ENCODE measurements at places on chromosomes 7 and 10.

DNA sequence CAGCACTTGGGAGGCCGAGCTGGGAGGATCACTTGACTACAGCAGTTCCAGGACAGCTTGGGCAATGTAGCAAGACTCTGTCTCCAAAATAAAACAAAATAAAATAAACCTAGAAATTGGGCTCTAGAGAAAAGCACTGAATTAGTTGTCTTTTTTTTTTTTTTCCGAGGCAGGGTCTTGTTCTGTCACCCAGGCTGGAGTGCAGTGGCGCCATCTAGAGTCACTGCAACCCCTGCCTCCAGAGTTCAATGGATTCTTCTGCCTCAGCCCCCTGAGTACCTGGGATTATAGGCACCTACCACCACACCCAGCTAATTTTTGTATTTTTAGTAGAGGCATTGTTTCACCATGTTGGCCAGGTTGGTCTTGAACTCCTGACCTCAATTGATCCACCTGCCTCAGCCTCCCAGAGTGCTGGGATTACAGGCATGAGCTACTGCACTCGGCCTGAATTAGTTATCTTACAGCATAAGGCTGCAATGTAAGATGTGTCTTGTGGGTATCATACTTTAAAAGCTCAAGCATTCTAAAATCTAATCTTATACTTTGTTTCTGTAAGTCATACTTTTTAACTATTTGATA lies 12.8 kb downstream of the MEIG1 start:
- peak; percentile 37 for DNase-seq

DNA sequence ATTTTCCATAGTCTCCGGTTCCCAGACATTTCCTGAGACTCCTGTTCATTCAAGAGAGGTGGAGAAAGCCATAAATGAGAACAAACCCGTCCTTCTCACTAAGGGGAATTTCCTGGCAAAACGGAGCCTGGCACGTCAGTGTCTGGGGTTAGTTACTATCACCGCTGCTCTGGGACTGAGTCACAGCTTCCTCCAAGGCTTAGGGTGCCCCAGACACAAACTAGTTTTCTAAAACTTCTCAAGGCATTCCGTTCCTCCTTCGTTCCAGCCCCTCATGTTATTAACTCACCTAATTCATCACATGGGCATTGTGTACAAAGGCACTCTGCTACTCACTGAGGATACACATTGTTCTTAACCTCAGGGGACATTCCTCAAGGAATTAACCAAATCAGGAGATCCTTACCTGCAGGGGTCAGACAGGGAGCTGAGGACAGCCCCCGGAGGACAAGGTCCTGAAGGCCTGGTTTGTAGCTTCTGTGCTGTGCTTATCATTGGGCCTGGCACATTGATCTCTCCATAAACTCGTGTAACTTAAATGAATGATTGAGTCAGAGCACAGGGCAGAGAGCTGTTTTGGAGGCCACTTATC lies 103.0 kb upstream of the KLF6 start:
- no peak for DNase-seq

- no peak for DNase-seq
These were observed 23.0 kb upstream of the EGFR start for GRCh38 chr7:54995610-54996363.

- no peak for DNase-seq
These were observed 51.2 kb upstream of the ABI1 start for GRCh38 chr10:26911811-26912461.

DNA sequence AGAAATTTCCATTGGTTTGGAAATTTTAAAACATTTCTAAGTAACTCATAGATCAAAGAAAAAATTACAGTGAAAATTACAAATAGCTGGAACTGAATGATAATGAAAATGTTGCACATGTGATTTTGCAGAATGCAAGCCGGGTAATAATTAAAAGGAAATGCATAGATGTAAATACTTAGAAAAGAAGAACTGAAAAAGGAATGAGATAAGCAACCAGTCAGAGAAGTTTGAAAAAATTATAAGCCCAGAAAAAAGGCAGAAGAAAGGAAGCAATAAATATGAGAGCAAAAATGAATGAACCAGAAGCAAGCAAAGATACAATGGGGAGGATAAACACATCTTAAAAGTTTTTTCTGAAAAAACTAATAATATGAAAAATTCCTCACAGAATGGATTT lies 3.2 kb upstream of the TMEM273 start:
- no peak for DNase-seq

GRCh38 chr7:156554488-156554887 lies 86.1 kb upstream of the RNF32 start:
- no peak for DNase-seq

DNA sequence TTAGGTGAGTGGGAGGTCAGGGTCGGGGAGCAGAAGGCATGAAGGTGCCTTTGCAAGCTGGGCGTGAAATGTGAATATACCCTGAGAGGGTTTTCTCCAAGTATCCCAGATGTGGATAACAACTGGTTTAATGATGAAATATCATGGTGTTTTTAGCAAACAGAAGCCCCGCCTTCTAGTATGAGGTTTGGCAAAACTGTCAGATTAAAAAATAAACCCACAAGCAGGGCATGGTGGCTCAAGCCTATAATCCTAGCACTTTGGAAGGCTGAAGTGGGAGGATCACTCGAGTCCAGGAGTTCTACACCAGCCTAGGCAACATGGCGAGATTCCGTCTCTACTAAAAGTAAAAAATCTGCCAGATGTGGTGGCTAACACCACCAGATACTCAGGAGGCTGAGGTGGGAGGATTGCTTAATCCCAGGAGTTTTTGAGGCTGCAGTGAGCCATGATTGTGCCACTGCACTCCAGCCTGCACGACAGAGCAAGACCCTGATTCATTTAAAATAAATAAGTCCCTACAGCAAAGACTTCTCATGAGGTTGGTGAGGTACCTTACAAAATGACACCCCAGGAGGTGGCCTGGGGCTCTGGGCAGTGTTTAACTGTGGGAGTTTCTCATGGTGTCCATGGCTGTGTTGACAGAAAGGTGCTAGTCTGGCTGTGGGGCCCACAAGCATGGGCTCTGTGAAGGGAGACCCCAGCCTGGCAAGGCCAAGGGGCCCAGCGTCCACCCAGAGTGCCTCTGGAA lies 6.7 kb upstream of the PWWP2B start:
- DNase-seq = no peak

- no peak for DNase-seq
These were observed 371.4 kb downstream of the DNAJB6 start for GRCh38 chr7:157707983-157708918.

GRCh38 chr7:106124186-106124585 lies 12.1 kb upstream of the SYPL1 start:
- no peak for DNase-seq

- DNase-seq = no peak
These were observed 379.2 kb upstream of the GHITM start for GRCh38 chr10:83760142-83760541.

DNA sequence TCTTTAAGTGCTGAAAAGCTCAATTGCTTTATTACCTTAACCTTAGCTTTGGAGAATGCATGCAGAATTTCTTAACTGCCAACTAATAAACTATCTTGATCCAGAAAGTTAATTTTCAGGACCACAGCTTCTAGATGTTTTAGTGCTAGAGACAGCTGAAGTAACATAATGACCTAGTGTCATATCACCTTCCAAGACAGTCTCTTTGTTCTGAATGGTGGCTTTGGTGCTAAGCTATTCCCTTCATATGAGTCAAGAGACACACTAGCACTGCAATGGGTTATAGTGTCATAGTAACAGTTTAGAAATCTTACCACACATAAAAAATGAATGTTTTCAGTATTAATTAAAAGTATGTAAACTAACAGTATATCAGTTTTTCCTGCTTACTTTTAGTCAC lies 115.4 kb upstream of the LRRN3 start:
- no peak for DNase-seq

DNA sequence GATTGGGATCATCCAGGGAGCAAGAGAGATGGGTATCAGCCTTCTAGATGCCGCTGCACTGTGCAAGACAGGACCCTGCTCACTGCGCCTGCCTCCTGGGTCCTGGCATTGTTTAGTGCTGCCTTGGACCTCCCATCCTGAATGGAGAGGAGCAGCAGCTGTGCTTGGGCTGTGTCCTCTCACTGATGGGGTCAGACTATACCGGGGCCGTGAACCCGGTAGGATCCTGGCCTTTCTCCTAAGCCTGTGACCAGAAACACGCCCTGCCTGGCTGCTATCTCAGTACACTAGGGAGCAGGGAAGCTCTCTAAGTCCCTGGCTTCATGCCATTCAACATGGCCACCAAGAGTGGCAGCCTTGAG lies 309.4 kb upstream of the ZNF32 start:
- no peak for DNase-seq

DNA sequence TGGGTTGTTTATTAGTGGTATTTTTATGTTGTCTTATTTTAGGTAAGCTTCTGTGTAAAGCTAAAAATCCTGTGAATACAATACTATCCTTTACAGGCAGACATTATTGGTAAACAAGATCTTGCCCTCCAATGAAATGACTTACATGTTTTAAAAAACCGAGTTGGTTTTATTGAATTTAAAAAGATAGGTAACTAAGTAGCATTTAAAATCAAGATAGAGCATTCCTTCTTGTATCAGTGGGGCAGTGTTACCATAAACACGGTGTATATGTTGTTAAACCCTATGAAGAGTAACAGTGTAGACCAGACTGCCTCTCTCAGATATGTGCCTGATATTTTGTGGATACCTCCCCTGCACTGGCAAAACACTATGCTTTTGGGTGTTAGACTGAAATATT lies 81.0 kb downstream of the SNX10 start:
- no peak for DNase-seq

- no peak for DNase-seq
These were observed 215.9 kb downstream of the RAB11FIP2 start for GRCh38 chr10:117830787-117831212.

GRCh38 chr7:81515009-81515408 lies 254.8 kb downstream of the HGF start:
- DNase-seq = no peak

DNA sequence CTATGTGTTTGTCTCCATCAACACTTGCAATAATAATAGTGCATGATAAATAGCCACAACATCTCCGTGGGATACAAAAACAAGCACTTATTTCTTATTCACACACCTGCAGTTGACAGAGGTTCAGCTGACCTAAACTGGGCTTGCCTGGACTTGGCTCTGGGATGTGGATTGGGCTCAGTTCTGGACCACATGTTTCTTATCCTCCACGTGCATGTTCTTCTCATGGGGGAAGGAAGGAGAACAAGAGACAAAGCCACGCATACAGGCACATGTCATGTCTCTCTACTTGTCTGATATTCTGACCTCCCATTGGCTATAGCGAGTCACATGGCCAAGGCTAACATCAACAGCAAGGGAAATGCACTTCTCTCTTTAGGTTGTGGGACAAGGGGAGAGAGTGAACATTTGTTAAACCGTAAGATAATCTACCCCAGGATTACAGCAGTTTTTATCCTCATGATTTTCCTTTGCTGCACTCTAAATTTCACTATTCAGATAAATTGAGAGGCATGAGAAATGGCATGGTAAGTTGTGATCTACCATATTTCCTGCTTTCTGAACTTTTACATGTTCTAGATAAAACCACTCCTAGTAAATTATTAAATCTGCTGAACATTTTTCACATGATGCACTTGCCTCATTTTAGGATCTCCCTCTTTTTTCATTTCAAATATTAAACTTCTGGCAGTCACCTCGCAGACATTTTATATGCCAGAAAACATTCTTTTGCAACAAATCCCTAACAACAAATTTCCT lies 33.7 kb downstream of the CFAP58 start:
- no peak for DNase-seq

- no peak for DNase-seq
These were observed 88.3 kb upstream of the CYP26C1 start for GRCh38 chr10:92972066-92972870.

GRCh38 chr10:17025444-17026295 lies 103.9 kb downstream of the CUBN start:
- no peak for DNase-seq

GRCh38 chr7:124779194-124779593 lies 13.6 kb upstream of the GPR37 start:
- no peak for DNase-seq

GRCh38 chr10:11387551-11388222 lies 223.8 kb downstream of the USP6NL start:
- no peak for DNase-seq

DNA sequence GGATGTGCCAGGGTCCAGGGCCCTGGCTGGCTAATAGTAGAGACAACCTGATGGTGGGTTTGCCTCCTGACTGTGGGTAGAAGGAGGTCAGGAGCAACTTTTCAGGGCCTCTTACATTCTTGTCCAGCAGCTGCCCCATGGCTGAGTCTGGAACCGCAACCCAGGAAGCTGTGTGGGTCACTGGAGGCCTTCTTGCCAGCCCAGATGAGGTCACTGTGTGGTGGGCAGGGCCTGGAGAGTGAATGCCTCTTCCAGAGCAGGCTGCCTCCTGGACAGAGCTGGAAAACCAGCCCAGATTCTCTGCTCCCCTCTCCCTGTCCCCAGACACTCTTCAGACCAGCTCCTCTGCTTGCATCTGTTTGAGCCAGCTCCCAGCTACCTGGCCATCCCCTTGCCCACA lies 43.5 kb upstream of the LEP start:
- DNase-seq = no peak

DNA sequence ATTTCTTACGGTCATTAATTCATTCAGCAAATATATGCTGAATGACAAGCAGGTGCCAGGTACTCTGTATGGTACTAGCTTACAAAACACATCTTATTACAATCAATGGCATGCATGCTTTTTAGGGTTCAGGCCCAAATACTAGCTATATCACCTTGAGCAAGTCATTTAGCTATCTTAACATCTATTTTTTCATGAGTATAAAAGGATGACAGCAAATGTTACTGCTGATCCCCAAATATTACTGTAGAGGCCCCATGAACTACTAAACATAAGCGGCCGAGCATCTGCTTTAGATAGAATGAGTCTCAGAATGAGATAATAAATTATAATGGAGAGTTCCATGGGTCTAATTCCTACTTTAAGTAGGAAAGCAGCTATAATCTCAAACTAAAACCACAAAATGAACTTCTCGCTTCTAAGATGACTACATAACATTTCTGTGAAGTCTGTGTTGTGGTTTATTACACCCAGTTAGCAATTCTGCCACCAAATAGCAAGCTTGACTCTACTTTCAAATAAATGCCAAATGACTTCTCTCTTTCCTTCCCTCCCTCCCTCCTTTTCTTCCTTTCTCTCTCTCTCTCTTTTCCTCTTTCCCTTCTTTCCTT lies 113.7 kb upstream of the LRRN3 start:
- no peak for DNase-seq

DNA sequence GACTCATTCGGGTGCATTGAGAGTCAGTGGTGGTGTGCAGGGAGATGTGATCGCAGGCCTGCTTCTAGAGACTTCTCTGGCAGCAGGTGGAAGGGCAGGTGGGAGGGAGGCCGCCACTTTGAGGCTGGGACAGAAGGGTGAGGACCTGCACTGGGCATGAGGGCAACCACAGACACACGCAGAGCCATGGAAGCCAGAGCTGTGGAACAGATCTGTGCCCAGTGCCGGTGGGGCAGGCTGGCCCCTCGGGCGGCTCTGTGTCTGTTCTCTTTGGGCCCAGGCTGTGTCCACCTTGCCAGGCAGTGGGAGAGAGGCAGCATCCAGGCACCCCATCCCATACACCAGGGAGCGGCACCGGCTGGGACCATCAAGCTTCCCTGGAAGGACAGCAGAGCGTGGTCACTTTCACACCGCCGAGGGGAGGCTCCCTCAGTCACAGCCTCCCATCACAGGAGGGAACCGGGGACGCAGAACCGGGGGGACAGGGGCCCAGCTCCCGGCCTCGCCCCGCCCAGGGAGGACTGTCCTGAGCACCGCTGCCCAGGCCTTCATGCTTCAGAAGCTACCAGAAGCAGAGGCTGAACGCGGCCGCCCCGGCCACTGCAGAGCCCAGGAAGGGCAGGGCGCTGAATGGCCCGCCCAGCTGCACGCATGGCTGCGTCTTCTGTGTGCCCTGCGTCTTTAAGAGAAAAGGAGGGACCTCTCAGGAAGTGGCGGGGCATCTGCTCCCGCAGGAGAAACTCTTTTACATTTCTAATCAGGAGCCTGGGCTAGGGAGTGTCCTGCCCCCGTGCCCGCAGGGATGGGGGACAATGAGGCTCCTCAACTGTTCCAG lies 32.1 kb downstream of the EN2 start:
- DNase-seq = peak; percentile 53
